Caudate nucleus (tissue), 63 donors: ENCODE measurements at places on chromosomes 11 and 22.
A peak's percentile ranks its signal among the peaks of the same experiment; 100 is the strongest.

DNA sequence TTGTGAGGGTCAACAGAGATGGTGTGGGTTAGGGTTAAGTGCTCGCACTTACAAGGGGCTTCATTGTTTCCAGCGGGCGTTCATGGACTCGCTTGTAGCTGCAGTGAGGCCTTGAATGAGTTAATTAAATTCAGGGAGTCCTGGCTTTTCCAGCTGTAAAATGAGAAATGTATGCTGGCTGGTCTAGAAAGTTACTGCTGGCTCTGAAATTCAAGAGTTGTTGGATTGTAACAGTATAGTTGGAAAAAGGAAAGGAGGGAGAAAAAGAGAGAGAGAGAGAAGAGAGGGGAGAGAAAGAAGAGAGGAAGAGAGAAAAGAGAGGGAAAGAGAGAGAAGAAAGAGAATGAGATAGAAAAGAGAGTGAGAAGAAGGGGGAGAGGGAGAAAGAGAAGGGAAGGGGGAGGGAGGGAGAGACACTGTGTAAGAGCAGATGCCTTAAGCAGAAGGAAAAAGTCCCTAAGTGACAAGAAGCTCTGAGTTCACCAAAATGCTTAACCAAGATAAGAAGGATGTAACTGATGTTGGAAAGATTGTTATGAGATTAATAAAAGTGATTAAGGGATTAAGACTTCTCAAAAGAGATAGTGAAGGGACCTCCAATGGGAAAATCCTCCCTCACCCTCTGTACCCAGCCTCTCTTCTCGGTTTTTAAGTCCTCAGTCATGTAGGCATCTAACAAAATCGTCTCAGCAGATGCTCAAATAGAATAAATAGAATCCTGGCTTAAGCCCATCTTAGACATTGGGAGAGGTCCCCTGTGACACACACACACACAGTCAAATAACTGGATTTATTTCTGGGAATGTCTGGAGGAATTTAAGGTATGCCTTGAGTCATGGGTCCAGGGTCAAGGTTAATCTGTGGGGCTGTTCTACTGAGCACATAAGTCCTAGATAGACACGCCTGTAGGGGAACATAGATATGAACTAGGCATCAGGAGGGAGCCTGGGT lies 477.9 kb downstream of the MIAT start:
- no peak for DNase-seq

DNA sequence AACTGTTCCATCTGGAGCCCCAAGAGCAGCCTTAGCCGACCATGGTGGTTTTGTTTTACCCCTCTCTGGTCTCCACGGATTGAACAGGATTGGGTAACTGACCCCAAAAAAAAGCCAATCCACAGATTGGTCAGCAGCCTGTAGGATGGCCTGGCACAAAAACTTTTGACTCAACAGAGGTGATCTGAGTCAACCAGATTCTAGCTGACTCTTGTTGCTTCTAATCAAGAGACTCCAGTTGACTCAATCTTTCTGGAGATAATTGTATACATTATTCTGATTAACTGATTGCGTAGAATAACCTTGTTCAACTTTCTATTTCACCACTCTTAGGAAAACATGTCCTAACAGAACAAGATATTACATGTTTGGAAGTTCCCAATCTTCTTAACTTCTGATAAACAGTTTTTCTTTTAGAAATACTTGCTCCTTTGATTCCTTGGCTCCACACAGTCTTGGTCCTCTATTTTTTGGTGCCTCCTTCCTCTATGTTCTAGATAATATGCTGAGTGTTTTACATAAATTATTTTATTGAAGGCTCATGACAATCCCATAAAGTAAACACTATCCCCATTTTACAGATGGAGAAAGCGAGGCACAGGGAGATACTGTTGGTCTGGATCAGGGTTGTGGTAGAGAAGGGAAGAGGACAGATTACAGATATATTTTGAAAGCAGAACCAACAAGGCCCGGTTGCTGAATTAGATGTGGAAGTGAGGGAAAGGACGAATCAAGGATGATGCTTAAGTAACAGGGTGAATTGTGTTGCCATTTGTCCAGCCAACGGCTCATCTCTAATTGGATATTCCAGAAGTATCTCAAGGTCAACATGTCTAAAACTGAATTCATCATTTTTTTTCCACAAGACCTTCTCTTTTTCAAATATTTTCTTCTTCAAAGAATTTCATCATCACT lies 11.5 kb upstream of the ZC3H12C start:
- no peak for DNase-seq

- DNase-seq: no peak
Observed at GRCh38 chr22:19038164-19038546, 84.1 kb downstream of the DGCR2 start.

- no peak for DNase-seq
Observed at GRCh38 chr11:61972112-61972671, 4.8 kb upstream of the FTH1 start.

DNA sequence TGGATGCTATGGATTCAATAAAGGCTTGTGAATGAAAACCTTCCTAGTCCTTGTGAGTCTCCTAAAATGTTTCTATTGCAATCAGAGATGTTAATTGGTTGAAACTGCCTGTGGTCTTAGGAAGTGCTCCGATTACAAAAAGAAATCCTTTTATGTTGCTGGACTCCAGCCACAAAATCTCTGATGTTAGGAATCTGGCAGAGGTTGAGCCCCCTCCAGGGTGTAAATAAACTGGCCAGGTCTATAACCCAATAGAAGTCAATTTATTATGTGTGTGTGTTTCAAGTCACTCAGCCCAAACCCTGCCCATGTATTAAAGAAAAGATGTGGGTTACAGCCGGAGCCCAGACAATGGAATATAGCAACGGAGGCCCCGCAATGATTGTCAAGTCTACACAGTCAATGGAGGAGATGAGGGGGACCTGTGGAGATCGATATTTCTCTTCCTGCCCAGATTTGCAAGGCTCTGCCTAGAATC lies 218.1 kb upstream of the SORL1-AS1 start:
- DNase-seq: no peak

GRCh38 chr22:49509016-49509415 lies 318.7 kb downstream of the BRD1 start:
- DNase-seq: no peak

GRCh38 chr11:128494418-128495332 lies 92.7 kb downstream of the ETS1 start:
- DNase-seq: no peak

GRCh38 chr11:119300198-119300964 lies 16.5 kb downstream of the MCAM start:
- DNase-seq: no peak

- DNase-seq: no peak
Observed at GRCh38 chr22:50672471-50673230, at the start of gene SHANK3. SHANK3 (plus strand) TSS chr22:50672823.

DNA sequence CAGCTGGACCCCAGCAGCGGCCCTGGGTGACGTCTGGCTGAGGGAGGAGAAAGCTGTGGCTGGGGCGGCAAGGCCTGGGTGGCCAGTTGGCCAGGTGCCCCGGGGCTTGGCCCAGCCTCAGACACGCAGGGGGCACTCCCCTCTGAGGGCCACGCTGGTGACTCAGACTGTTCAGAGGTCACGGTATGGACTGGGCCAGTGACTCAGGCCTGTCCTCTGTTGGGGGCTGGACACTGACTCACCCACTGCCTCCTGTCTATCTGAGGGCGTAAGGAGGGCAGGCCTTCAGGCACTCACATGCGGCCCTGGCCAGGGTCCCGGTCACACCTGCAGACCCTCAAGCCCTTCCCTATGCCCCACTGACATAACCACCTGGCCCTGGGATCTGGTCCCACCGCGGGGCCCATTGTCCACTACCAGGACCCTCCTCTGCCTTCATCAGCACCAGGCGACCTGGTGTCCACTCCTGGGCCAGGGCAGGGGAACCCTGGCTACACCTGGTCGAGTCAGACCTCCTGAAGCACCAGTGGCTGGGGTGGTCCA lies 3.7 kb upstream of the MUC5AC start:
- no peak for DNase-seq

DNA sequence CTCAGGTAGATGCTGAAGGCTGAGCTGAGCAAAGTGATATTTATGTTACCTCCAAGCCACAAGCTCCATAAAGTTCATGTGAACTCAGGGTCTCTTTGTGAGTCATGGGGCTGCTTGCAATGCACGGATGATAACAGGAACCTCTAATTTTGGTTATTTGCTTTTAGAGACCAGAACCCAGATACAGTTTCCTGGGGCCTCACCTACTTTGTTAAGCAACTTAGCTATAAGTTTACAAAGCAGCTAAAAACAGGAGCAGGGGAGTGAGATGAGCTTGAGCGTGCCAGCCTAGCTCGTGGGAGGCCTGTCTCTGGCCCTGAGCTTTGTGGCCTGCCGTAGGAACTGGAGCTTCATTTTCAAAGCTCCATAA lies 29.2 kb downstream of the SREBF2 start:
- DNase-seq: no peak

- DNase-seq: peak; percentile 18
Observed at GRCh38 chr11:132943706-132944568, 588.4 kb downstream of the OPCML start.

DNA sequence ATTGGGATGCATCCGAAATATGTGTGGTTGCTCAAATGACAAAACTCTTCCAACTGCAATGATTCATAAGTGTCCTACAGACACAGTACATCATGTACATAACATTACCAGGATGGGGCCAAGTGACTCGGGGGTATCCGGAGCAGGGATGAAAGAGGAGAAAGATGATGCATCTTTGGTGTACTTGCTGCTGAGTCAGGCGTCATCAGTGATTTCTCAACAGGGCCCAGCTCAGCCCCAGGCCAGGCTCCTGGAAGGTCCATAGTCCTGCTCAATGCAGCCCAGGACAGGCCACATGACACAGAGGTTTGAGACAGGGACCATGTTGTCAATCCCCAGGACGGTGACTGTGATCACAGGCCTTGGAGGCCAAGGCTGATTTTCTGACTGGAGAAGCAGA lies 59.3 kb downstream of the GGTLC2 start:
- no peak for DNase-seq
